D721Med (cell line): ENCODE measurements at places on chromosomes 1 and 21.
A peak's percentile ranks its signal among the peaks of the same experiment; 100 is the strongest.

DNA sequence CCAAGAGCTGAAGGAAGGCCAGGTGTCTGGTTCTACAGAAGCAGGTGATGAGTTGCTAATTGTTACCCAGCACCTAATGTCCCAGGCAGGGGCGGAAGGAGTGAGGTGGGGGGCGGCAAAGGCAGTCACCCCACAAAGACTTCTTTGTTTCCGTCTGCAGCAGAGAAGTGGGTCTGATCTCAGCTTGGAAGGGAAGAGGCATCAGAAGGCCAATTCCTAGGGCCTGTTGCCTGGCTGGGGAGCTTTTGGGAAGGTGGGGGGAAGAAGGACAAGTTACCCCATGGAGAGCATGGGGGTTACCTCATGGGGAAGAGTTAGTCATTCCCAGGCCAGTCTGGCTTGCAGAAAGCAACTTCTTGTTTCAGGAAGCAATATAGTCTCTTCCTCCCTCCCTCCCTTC, 10.9 kb downstream of the IGSF21 start:
- no peak for DNase-seq

GRCh38 chr21:36692835-36693488, 6.0 kb upstream of the SIM2 start:
- DNase-seq, result no peak

DNA sequence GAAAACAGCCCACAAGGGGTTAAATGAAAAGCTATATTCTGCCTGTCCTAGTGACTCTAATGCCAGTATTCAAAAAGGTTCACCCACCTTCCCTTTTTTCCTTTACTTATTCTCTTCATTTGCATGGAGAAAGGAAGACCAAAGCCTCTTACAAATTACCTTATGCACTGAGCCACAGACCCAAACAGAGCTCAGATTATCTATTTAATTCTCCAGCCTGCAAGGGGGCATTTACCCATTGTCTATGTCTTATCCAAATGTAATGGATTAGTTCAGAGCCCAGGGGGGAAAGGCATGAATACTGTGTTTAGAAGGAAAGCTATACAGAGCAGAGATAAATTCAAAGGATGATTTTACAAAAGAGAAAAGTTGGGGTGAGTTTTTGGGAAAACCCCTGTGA, 388.5 kb downstream of the OMA1 start:
- no peak for DNase-seq

DNA sequence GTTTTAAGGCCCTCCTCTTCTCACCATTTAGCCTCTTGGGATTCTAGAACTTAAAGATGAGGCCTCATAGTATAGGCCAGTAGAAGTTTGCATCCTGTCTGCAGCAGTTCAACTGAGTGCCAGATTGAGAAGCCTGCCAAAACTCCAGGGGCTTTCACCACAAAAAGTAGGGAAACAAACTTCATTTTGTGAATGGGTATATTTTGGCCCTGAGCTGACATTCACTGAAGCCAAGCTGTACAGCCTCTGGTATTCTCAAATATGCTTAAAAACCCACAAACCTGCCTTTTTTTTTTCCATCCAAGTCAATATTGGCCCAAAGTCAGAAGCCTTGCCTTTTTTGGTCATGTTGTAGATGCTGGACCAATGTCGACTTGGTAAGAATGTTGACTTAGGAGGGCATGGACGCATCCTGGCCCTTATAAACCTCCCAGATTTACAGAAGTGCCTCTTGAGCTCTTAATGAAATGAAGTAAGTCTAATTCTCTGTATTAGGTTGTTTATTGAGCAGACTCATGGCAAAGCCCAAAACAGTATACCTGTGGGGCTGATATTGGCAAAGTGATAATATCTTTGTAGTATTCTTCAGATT, 337.5 kb downstream of the CHRM3 start:
- no peak for DNase-seq

DNA sequence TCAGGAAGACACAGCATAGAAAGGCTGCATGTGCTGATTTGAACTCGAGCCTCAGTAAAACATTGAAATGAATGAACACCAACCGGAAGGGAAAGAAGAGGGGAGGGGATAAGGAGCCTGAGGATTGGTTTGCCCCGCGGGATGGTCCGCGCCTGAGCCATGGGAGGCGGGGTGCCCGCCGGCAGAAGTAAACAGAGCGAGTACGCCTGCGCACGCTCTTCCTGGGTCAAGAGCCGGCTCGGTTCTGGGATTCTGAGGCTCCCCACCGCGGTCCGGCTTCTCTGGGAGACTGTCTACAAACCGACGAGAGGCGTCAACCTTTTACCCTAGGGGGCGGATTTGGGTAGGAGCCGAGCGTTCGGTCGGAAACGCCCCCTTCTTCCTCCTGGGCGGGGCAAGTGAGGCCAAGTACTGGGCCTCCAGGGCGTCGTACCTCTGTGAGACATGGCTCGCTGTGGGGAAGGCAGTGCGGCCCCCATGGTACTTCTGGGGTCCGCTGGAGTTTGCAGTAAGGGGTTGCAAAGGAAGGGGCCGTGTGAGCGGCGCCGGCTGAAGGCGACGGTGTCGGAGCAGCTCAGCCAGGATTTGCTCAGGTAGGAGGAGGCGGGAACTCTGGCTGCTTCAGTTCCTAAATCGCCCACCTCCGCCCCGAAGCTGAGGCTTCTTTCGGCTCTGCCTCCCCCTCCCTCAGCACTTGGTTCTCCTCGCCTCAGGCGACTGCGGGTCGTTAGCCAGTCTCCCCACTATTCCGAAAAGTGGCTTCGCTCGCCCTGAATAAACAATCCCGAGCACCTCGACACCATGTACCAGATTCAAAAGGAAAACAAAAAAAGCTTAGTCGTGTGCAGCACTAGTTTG, at the start of gene BTBD8:
Gene BTBD8 (plus strand): TSS at position 218 of the 858 bp plus-strand sequence. CDS start 227 bp downstream, at position 445.
- DNase-seq, result peak; percentile 67

- DNase-seq, result no peak
Measured at GRCh38 chr21:27690426-27690825, 723.5 kb upstream of the ADAMTS5 start.

GRCh38 chr1:160097151-160097910, 1.1 kb downstream of the IGSF8 start:
- DNase-seq, result no peak

- no peak for DNase-seq
Measured at GRCh38 chr1:23122796-23123195, 45.9 kb downstream of the LUZP1 start.

- DNase-seq, result no peak
Measured at GRCh38 chr21:22743085-22743484, 1744.9 kb downstream of the NCAM2 start.

- DNase-seq, result no peak
Measured at GRCh38 chr1:184504040-184504954, 117.5 kb downstream of the C1orf21 start.

GRCh38 chr1:235902677-235903542, 36.2 kb upstream of the LYST start:
- DNase-seq, result no peak
